ENCODE measurements at places on chromosomes 3 and 15.

- DNase-seq, result no peak
These were observed 38.5 kb downstream of the PTPN23 start for GRCh38 chr3:47419083-47420043.

GRCh38 chr3:37271611-37272010 lies 97.2 kb upstream of the LRRFIP2 start:
- no peak for DNase-seq

- DNase-seq, result no peak
These were observed 172.3 kb upstream of the TPM1 start for GRCh38 chr15:62870216-62870615.

GRCh38 chr3:40068636-40069035 lies 240.9 kb upstream of the EIF1B start:
- no peak for DNase-seq

Data from GM04504 (cell line).